ENCODE measurements at places on chromosomes 1 and 21.

- no peak for DNase-seq
Observed at GRCh38 chr1:117652421-117652820, 46.6 kb downstream of the TENT5C start.

DNA sequence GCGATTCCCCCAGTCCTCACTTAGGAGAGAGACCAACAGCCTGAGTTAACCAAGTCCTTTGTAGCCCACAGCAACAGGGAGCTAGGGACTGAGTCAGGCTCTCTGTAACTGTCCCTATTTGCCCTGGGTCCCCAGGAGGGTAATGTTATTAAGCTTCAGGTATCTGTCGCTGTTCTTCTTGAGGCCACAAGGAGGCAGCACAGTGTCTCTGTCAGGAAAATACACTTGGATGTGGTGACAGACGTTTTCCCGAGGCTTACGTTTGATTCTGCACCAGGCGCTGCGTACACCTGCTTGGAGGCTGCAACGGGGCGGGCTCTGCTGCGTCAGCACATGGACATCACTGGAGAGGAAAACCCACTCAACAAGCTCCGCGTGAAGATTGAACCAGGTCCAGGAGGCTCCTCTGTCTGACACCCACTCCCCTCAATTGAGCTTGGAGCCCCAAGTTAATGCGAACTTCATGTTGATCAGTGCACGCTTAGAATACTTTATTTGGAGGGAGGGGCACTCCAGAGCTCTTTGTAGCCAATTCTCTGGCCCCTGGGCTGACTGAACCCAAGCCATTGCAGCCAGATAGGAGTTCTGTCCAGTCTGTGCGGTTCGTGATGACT, 10.7 kb upstream of the ELF3 start:
- DNase-seq: no peak

DNA sequence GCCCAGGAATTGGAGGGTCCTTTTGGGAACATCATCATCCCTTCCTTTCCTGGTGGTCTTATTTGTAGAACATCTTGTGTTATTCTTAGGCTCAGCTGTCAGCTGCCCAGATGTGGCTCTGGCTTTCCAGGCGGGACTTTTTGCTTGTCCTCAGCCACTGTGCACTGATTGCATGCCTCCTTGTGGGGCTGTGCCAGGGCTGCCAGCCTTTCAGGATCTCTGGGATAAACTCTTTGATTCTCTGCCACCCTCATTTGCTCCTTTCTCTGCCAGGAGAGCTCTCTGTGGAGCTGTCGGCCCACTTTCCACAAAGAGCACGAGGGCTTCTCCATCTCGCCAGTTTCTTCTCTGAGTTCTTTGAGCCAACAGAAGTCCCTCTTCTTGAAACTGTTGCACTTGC, 63.1 kb downstream of the PTPRU start:
- no peak for DNase-seq

GRCh38 chr1:183098317-183098716, 75.1 kb downstream of the LAMC1 start:
- no peak for DNase-seq

- no peak for DNase-seq
Observed at GRCh38 chr21:42538479-42539275, 25.0 kb downstream of the SLC37A1 start.

DNA sequence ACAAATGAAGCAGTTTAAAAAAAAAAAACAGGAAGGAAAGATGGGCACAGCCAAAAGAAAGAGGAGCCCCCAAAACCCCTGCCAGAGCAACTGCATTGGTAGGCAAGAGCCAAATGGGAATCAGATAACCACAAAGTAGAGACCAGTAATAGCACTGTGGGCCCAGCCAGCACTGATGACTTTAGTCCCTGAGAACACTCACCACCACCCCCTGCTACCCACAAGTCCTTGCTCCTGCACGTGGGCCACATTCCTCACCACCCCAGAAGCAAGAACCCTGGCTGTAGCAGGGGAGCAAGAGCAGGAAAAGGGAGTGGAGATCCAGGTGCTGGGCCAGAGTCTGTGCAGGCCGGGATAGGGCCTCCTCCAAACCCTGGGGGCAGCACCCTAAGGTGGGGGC, 86.1 kb downstream of the RRAGC start:
- no peak for DNase-seq

- DNase-seq: no peak
Observed at GRCh38 chr1:240538776-240539430, 73.1 kb downstream of the GREM2 start.

DNA sequence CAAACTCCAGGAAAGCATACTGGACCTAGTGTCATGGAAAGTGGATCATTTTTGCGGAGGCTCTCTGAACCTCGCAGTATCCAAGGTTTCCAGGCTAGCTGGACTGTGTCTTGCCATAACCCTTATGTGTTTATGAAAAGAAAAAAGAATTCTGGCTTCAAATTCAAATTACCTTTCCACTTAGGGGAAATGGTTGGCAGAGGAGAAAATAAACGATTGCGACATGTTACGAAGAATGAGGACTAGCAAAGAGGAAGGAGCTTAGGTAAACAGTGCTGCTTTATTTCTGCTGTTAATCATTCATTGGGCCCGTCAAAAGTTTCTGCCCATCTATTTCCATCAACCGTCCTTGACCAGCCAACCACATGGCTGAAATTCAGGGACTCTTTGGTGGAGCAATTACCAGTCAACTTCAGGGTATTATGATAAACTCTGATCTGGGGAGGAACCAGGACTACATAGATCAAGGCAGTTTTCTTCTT, at the start of gene C4BPA:
Gene C4BPA (plus strand): TSS at position 342 of the 482 bp plus-strand sequence. CDS start 8,793 bp downstream, outside the sequence.
- no peak for DNase-seq

- no peak for DNase-seq
Observed at GRCh38 chr1:22944346-22945055, 28.2 kb downstream of the LACTBL1 start.

GRCh38 chr1:89761901-89762300, 58.9 kb upstream of the LRRC8D start:
- no peak for DNase-seq

- DNase-seq: no peak
Observed at GRCh38 chr21:41582298-41582840, 74.4 kb upstream of the TMPRSS2 start.

DNA sequence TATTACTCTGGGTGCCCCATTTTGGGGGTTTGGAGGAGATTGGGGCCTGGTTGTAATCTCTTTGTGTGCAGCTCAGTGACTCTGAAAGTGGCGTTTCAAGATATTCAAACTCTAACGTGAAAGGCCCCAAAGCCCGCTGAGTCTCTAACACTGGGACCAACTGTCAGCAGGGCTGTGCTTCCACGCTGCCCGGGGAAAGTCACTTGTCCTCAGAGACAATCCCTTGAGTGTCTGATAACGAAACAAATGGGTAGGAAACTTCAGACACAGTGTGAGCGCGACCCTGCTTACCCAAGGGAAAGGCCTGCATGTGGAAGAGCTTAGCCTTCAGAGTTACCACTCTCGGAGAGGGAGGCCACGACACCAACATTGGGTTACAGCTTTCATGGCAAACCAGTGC, 837 bp downstream of the UBASH3A start:
- DNase-seq: no peak

DNA sequence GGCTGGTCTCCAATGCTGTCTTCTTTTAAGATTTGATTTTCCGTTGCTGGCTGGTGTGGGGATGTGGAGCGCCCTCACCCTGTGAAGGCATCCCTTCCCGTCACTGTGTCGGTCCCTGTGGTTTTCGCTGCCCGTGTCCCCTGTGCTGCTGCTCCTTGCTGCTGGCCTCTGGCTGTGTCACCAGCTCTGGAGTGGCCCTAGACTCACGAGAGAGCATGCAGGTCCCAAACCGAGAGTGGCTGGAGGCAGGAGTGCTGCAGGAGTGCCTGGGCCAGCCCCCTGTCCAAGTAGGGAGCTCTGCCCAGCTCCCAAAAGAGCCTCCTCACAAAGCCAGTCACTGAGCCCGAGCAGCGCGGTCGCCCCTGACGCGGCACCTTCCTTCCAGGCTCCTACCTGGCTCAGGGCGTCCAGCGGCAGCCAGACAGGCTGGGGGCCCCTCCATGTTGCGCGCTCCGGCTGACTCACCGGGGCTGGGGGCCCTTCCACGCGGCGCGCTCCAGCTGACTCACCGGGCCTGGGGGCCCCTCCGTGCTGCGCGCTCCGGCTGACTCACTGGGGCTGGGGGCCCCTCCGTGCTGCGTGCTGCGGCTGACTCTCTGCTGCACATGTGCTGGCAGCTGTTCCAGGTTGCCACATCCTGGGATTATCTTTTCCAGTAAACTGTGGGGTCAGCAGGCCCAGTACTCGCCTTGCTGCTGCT, 106.7 kb upstream of the COL6A1 start:
- DNase-seq: no peak

- no peak for DNase-seq
Observed at GRCh38 chr1:230052018-230052417, 15.0 kb upstream of the GALNT2 start.

DNA sequence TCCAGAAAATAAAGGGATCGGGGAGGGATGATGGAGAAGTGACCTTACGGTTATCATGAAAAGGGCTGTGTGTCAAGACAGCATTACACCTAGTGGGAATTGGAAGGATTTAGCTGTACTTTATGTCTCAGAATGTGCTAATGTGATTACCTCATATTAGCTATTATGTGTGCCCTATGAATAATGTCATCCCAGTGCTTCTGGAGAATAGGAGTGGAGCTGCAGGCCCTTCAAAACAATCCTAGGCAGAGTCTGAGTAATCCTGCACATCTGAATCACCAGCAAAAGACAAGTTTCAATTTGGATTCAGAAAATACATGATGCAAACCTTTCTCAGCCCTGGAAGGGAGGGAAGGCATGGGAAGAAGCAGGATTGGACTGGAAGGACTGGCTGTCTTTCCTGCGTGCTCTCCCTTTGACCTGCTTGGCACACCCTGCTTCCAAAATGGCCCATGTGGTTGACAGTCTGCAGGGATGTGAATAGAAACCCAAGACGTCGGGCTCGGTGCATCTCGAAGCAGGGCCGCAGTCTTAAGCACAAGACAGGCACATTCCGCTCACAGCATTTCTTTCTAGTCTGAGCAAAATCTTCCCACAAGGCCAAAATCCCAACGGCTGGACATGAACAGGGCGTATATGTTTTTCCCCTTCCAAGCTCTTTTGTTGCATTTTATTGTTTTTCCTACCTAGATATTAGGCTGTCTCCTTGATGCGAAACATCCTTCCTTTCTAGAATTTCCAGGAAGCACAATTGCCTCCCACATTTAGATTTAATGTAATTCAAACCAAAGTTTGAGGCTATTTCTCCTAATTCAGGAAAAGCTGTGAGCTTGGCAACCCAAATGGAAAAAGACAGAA, 54.3 kb upstream of the TARBP1 start:
- DNase-seq: no peak

DNA sequence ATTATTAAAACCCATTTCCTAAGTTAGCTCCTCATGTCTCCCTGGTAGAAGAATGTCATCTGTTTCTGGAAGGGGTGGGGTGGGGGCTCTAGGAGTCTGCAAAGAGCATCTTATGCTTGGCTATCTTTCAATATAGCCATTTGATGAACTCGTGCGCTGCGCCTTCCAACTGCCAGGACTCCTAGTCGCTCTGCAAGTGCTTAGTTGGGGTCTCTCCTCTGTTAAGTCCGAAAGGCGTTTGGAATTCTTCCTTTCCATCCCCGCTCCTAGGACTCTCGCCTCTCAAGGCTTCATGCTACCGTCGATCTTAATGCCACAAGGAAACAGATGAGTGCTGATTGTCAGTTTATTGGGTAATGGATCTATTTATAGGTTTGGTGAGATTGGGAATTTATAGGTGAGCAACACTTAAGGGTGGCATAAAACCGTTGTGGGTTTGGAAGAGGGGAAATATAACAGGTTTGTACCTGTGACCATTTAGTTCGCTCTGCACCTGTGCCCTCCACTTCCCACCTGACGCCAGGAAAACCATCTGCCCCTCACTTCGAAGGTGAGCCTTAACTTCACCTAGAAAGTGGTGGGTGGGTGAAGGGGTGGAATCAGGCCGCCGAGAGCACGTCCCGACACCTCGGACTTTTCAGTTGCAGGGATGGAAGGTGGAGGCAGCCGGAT, 1.1 kb downstream of the KCNH1 start:
- DNase-seq: no peak

DNA sequence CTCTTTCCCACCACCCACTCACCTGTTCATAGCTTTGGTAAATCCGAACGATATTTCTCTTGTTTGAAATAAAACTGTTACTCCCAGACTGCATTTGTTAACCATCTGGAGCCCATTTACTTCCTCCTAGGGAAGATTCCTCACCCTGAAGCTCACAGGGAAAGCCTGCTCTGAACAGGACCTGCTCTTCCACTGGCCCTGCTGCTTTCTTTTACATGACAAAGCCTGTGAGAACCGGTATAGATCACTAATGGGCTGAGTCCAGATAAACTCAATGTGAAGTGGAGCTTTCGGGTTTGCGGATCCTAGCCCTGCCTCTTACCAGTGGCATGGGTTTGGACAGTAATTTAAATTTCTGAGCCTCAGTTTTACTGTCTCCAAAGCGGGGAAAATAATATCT, 45.2 kb downstream of the FAM163A start:
- DNase-seq: no peak

DNA sequence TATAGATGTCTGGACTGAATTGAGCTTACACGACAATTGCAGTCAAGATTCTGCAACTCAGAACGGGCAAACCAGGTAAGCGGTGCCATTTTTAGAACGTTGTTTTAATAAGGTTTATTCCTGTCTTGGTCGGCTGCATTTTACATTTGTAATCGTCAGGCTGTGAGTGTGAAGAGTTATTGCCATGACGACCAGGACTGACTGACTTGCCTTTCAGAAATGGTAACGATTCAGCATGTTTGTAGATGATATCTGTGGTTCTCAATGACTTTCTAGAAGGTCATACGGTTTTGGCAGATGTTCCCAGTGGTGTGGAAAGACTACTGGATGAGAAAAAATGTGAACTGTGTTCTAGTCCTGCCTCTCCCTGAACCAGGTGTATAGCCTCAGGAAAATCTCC, 271.3 kb upstream of the B3GALT2 start:
- DNase-seq: no peak

DNA sequence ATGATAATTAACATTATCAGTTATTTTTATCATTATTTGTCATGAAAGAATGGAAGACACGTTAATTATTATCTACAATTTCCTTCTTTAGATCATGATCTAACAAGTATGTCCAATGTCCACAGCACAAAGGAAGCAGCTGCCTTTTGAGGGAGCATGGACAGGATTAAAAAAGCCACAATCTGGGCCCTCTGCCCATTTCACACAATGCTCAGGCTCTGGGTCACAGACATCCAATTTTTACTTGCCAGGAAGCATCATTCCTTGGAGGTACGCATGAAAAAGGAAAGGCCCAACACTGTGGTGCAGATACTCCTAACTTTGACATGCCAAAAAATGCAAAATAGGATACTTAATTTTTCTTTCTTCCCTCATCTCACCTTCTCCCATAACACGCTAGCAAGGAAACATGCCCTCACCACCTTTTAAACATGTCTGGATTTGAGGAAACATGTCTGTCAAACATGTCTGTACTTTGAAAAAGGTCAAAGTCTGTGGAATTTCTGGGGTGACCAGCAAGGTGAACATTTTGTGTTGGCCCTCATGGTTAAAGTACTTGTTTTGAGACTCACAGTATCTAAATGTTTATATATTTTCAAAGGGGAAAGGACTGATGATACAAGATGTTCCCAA, 40.0 kb downstream of the GADD45A start:
- no peak for DNase-seq
